ENCODE measurements at places on chromosomes 5 and 9.

- DNase-seq, result no peak
Observed at GRCh38 chr9:13083366-13083765, 196.1 kb downstream of the MPDZ start.

GRCh38 chr5:139523635-139524445, 37.3 kb upstream of the UBE2D2 start:
- no peak for DNase-seq

DNA sequence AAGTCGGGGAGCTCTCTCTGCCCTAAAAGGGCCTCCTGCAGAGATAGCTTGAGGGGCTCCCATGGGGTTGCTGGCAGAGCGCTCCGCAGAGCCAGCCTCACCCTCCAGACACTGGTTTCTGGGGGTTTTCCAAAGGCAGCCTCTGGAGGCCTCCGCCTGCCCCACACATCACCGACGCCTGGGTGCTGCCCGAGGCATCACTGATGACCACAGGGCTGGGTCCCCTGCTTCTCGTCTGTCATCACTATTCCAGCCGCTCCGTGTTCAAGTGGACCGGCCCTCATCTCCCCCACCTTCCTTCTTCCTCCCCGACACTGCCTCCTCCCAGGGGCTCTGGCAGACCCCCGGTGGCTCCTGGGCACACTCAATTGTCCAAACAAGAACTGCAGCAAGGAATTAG, 64.1 kb upstream of the IRX4 start:
- no peak for DNase-seq

DNA sequence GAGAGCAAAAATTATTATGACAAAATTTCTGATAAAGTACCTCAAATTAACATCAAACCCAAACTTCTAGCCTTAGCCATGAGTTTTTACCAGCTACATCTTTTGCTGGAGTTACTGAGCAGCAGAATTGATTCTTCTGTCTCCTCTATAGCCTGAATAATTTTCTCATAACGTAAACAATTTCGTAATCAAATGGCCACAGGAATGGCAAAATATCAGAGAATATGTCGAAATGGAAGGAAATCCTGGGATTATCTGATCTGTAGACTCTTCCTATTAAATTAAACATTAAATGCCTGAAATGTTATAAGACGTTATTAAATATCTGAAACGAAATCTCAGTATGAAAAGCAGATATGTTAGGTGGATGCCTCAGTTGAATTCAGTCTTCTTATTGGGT, 41.1 kb downstream of the LURAP1L start:
- DNase-seq, result no peak

DNA sequence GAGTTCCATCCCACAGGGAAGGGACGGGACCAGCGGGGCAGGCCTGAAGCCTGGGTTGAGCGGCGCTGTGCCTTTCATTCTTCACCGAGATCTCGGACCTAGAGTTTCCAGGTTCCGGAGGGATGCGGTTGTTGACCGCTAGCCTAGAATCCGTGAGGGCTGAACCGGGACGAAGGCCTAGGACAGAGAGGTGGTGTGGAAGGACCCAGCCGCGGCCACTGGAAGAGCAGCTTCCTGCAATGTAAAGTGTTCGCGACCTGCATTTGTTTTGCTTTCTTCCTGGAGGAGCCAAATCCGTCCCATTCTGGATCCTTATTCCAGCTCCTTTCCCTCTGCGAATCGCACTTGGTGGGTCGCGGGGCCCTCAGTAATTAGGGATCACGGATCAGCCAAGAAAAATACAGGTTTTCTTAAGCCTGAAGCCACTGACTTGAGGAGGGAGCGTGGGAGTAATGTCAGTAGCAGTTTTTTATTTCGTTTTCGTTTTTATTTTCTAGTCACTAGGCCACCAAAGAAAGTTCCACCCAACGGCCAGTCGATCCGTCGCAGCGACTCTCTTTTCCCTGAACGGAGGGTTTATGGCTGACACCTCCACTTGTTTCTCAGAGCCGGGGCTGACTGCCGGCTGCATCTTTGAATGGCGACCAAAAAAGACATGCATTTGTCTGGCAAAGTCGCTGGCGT, 48.6 kb downstream of the ANXA2R start:
- no peak for DNase-seq

DNA sequence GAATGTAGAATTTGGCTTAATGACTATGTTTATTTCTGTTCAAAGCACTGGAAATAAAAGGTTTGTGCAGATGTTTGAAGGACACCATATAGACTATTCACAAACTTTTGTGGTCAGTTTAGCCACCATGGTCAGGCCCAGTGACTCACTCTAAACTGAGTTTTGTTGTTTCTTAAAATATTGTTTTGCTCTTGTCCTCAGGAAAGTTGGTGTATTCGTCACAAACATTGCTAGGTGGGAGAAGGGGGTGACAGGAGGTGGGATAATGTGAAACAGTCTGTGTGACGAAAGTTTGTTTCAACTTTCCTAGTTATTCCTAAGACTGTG, 35.0 kb upstream of the LIFR start:
- DNase-seq, result no peak

- peak; percentile 6 for DNase-seq
Observed at GRCh38 chr5:122030251-122030650, 47.8 kb downstream of the LOX start.

GRCh38 chr5:119412279-119413227, 39.7 kb upstream of the HSD17B4 start:
- no peak for DNase-seq

DNA sequence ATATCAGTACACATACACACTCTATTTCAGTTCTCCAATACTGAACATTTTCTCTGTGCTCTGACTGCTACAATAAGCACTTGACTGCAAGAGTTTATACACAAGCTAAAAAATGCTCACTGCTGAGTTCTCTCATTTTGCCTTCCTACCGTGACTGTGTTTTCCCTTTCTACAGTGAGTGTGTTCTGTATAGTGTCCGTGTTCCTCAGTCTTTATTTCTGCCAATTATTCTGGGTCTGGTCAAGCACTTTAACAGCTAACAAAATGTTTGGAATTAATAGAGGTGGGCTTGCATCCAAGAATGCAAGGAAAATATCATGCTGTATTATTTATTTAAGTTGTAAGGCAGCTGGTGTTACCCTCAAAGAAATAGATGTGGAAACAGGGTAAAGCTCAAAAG, 217.0 kb upstream of the NREP start:
- DNase-seq, result no peak

- no peak for DNase-seq
Observed at GRCh38 chr9:137671721-137672120, 52.9 kb downstream of the EHMT1 start.

GRCh38 chr5:160229190-160229742, at the start of gene FABP6:
FABP6 (plus strand) TSS chr5:160229506; CDS start chr5:160229558, 52 bp downstream.
- DNase-seq, result no peak

DNA sequence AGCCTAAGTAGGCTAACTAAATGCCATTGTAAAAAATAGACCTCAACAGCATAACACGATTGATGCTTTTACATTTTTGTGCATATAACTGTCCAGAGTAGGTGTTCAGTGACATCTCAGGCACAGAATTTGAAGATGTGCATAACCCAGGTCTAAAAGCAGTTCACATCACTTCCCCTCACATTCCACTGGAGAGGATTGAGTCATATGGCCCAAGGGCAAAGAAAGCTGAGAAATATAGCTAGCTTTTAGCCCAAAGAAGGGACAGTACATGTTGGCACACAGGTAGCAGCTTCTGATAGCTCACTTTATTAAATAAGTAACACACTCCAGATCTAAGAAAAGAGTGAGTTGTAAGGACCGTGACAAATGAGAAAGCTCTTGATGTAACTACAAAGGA, 2259.5 kb upstream of the WWC1 start:
- no peak for DNase-seq

DNA sequence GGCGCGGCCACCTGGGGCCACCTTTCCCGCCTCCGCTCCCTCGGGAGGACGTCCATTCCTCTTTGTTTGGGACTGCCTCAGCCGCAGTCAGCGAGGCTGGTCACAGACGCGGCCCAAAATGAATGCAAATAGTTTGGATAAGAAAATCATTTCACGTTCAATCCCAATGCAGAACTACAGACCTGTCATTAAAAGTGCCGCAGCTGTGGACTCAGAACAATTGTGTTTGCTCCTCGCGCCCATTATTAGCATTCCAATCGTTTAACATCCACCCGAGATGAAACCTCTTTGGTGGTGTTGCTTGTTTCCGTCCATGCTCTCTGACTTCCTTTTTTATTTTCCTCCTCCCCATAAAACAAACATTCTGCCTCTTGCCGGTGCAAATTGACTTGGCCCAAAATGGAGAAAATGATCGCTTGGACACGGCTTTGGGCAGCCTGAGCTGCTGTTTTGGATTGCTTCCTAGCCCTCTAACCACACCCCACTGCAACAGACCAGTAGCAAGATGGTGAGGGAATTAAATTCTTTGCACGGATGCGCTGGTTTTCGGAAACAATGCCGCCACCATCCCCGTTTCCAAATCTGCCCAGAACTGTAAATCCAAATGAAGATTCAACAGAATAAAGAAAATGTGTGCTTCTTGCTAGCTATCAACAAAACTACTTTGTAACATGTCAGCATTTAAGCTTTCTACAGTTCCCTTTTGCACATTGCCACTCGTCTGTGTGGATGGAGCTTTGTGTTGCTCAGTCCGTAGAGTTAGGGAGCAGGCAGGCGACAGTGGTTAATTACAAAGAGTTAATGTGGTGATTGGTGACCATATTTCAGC, 784 bp downstream of the NLN start:
- peak; percentile 78 for DNase-seq
